ENCODE measurements at places on chromosomes 16 and 17.

DNA sequence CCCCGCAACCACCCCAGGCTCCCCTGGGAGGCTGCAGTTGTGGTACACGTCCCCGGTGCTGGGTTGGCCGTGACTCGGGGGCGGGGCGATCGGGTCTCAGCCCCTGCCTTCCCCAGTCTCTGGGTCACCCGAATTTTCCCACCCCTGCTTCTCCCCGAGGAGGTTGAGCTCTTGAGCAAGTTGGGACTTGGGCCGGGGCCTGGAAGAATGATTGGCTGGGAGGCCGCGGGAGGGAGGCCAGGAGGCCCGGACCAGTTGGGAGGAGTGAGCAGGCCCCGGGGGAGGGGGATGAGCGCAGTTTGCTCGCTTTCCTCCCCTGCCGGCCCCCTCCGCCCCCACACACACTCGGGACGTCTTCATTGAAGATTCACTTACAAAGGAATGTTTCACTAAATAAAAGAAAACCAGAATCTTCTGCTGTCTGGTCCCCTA is 4.5 kb upstream of the HEXIM1 start:
- DNase-seq: no peak

DNA sequence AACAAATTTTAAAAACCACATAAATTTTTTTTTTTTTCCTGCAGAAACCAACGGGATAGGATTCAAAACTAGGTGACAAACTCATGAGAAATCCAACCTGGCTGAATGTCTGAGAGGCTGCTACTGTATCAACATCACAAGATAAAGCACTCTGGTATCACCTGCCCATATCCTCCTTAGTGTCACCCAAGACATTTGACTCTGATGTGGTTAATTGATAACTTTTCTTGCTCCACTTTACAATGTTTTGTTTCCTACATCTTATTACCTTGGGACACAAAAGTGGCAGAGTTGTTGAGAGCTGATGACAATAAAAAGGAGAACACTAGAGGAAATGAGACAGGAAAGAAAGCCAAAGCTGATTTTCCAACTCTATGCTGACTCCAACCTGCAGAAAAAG is 4.0 kb upstream of the FBXL20 start:
- no peak for DNase-seq

DNA sequence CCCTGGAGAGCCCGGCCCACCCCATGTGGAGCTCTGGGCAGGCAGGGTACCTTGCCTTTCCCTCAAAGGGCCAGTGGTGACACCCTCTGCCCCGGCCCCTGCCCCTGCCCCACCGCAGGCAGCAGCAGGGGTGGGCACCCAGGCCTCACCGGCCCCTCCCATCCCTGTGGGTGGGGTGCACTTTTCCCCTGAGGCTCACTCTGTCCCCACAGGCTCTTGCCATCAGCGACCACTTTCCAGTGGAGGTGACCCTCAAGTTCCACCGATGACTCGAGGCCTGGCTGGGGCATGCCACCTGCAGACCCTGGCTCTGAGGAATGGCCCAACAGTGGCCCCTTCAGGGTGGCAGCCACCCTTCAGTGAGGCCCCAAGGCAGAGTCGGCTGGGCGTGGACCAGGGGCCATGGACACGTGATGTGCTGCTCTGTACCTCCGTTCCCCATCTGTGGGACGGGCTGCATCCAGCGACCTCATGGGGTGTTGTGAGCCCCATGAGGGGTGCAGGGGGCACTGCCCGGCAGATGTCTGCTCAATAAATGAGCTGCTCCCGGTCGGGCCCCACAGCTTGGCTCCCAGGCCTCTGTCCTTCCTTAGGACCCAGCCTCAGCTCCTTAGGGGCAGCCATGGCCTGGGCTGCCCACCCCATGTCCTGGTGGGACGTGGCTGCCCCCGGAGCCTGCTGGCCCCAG is 2.0 kb downstream of the DNASE1L2 start:
- DNase-seq: no peak

GRCh38 chr16:76483307-76483909 is 206.2 kb downstream of the CNTNAP4 start:
- DNase-seq: no peak

GRCh38 chr17:6501359-6501758 is 55.0 kb downstream of the PITPNM3 start:
- no peak for DNase-seq

DNA sequence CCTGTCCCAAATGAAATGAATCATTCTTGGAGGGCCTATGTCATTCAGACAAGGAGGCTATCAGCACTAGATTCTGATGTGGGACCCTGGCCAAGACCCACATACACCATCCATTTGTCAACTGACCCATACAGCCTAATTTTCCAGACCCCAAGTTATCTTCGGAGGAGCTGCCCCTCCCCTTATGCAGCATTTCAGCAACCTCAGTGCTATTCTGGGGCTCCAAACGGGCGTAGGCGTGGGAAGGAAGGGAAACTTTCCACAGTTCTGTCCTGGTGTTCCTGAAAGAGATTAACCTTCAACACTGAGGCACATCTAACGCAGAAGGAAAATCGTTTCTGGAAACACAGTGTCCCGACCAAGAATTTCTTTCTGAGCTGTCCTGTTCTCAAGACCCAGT is 86.7 kb downstream of the MYH11 start:
- no peak for DNase-seq

- no peak for DNase-seq
Observed at GRCh38 chr17:61388561-61389356, 10.9 kb upstream of the TBX2 start.

DNA sequence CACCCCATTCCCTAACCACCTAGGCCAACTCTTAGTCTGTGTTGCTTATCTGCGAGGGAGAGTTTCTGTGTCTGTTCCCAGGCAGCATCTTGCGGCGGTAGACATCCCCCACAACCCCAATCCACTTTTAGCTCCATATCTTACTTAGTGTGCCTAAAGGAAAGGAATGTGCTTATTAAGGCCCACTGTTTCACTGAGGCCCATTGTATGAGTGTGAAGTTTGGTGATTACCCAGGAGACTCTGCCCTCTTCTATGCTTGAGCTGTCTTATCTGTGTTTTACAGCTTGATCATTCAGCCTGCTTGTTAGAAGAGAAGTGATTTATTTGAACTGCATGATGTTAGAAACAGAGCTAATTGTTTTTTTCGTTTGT is 10.3 kb upstream of the MLYCD start:
- no peak for DNase-seq

- no peak for DNase-seq
Observed at GRCh38 chr16:3400446-3400778, 392 bp downstream of the ZSCAN32 start.

DNA sequence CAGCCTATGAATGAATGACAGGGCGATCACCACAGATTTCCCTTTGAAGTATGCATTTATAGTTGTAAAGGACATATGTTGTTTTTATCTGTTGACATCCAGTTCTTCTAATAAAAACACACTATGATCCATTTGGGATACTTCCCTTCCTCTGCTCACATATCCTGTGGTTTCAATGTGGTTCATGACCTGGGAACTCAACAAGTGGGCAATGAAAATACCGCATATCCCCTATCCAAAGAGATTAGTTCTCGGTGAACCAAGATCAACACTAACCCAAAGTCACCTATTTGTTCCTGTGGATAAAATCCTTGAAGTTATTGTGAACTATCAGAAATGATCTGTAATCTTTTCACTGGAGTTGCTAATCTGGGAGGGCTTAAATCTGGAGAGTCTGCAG is 16.0 kb downstream of the ABCA8 start:
- no peak for DNase-seq

- no peak for DNase-seq
Observed at GRCh38 chr16:19621445-19621844, 65.9 kb downstream of the VPS35L start.

- no peak for DNase-seq
Observed at GRCh38 chr17:34006126-34006525, 249.0 kb upstream of the CCL2 start.

DNA sequence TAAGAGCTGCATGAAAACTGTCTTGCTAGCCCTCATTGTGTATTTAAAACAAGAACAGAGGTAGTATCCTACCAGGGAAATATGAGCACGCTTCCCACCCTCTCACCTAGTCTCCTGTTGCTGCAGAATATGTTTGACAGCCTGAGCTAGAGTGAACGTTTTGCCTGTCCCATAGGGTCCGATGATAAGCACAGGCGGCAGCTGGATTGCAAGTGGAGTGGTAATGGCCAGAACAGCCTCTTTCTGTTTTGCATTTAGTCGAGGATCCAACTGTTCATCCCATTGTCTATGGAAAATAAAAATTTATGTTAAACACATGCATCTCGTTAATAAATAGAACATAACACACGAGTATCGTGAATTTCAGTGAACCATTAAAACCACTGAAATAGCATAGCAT is 84.2 kb downstream of the HELZ start:
- DNase-seq: no peak

DNA sequence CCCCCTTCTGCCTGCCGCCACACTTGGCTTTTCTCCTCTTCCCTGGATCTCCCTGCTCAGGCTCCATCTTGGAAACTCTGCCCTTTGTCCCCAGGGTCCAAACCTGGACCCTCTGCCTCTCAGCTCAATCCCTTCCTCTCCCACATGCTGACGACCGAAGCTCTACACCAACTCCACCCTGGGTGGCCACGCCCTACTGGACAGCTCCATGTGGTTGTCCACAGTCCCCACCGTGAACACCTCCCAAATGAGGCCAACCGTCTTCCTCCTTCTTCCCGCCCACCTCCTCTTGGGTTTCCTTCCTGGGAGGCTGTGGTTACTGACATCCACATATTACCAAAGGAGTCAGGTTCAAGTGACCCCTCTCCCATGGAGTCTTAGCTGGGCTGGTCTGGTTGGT is 22.6 kb upstream of the MLKL start:
- no peak for DNase-seq

- no peak for DNase-seq
Observed at GRCh38 chr17:28920201-28920600, 17.3 kb upstream of the DHRS13 start.

DNA sequence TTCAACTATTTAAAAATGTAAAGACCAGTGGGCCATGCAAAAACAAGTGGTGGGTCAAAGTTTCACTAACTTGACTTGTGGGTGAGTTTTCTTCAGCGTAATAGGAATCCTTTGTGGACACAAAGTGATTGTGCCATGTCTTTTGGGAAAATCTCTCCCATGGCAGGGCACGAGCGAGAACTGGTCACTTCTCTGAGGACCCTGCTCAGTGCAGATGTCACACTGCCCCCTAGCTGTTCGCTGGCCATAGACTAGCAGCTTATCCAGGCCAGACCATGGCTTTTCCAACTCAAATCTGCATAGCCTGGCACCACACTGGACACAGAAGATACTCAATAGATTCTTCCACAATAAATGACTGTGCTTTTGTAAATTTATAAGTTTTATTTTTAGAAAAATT is 306.0 kb upstream of the CCL2 start:
- no peak for DNase-seq

DNA sequence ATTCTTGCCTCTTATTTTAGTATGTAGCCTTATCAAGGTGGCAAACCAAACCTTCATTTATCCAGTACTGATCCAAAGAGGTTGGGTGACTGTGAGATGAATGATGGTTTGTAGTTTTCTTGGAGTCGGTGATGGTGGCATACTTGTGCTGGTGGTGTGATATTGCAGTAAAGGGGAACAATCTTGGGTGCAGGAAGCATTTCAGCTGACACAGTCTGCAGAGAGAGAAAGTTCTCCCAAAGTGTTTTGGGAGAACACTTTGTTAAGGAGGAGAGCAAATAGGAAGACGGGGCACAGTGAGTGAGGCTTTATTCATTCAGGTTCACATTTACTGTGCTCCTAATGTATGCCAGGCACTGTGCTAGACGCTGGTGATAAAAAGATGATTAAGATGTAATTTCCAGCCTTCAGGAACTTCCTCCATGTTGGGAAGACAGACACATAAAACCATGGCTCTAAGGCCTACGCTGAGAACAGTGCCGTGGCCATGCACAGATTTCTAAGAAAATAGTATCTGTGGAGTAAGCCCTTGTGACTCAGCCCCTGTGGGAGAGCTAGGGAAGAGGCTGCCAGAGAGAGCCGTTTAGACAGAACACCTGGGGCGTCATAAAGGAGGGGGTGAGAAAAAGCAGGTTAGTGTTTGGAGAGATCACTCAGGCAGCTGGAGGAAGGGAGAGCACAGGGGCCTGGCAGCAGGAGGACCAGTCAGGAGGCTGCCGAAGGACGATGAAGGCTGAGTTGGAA is 13.8 kb downstream of the HEATR3 start:
- no peak for DNase-seq

GRCh38 chr16:23699100-23699499 is 13.9 kb downstream of the ERN2 start:
- no peak for DNase-seq

DNA sequence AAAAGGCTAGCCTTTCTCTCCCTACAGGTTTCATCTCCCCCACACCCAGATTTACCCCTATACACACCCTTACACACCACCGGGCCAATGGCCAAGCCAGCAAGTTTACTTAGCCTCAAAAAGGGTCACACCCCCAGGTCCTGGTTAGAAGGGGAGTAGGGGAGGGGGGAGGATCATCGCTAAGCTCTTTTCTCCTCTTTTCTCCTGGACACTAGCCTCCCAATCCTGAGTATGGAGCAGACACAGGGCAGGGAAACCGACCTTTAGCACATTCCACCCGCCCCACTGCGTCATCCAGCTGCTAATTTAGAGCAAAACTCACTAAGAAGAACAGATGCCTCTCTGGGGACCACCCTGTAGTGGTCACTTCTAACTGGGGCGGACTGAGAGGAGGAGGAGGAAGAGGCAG is 4.4 kb downstream of the ACLY start:
- DNase-seq: no peak

GRCh38 chr17:28948873-28949184 is 2.5 kb downstream of the PHF12 start:
- no peak for DNase-seq
